Pons (tissue), 1 donor: ENCODE measurements at places on chromosomes 2 and 18.
A peak's percentile ranks its signal among the peaks of the same experiment; 100 is the strongest.

DNA sequence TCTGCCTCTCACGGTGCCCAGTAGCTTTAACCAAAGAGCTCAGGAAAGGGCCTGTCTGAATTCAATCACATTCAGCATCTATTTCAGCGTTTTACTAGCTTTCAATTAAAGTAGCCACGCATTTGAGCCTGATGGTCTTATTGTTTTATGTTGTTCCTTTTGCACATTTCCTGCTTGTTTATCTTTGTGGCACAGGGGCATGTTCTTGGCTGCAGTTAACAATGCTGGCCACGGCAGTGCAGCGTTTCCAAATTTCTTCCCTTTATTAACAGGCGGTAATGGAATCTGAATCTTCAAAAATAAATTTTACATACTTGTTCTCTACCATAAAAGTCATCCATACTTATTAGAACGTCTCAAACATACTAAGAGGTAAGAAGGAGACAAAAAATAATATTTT, 46.2 kb downstream of the HPCAL1 start:
- DNase-seq: no peak

- DNase-seq: no peak
Observed at GRCh38 chr2:83528767-83529166, 930.3 kb downstream of the SUCLG1 start.

DNA sequence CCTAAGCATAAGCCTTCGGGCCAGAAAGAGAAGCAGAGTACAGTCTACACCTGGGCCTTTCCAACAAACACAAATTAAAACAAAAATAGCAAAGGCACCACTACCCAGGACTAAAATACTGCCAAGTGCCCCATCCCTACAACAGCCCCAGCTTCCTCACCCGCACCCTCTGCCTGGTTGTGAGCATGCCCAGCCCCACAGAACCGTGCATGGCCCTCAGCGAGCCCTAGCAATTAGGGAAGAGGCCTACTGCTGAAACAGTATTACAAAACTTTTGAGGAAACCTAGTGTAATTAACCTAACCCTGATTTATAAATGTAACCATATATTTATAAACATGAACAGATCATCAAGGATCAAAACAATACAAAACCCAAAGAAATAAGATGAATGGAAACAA, 44.2 kb downstream of the FARSB start:
- no peak for DNase-seq

DNA sequence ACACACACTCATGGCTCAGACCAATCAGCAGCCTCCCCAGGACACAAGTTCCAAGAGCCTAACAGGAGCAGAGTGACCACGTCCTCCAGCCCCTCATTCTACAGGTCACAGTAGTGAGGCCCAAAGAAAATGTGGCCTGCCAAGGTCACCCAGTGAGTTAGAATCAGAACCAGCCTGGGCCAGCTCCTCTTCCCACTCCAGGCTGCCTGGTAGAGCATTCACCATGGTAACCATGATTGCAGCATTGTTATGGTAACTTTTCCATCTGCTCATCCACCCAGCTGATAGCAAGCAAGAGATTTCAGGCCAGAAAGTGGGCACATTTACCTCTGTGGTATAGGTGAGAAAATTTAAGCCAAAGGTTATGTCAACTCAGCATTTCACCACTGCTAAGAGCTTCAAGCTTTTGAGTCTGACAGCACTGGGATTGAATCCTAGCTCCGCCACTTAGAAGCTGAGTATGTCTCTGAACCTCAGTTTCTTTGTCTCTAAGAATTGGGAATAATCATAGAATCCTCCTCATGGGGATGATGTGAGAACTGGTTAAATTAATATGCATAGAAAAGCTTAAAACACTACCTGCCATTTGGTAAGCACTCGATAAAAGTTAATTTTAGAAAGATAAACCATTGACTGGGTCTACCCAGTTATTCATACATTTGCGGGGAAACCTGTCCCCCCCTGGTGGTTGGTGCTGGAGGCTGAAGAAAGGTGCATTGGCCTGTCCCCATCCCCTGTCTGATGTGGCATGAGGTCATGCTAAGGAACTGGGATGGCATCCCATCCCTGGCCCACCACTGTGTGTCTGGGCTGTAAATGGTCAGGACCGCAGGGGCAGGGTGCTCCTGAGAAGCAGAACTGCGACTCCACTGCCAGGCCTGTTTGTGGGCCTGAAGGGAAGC, 181.5 kb downstream of the KLHL29 start:
- no peak for DNase-seq

GRCh38 chr18:12031846-12032245, 50.5 kb downstream of the IMPA2 start:
- DNase-seq: no peak

DNA sequence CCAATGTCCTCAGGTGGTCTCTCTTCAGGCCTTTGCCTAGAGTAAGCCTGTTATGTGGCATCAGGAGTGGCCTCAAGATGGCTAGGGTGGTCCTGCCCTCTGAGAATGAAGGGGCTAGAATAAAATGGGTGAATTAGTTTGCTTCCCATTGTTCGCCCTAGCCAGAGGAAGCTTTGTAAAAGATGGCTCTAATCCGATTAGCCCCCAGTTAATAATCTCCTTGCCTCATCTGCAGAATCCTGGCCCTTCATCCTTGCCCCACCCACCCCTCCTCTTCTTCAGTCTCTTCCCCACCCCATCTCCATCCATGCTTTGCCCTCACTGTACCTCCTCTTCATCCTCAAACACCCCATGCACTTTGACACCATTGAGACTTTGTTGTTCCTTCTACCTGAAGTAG, 57.4 kb upstream of the LGALSL start:
- DNase-seq: no peak

DNA sequence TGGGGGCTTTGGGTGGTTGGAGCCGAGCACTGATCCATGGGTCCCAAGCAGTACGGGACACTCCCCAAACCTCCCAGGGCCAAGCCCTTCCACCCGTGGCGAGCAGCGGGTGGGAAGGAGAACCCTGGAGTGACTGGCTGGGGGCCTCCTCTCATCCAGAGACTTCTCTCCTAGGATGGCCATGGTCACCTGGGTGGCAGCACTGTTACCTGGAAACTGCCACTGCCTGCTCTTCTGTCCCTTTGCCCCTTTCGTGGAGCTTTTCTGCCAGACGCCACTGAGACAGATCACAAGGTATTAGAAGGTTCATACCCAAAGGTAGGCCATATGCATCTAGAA, 26.9 kb downstream of the CENPO start:
- DNase-seq: no peak

DNA sequence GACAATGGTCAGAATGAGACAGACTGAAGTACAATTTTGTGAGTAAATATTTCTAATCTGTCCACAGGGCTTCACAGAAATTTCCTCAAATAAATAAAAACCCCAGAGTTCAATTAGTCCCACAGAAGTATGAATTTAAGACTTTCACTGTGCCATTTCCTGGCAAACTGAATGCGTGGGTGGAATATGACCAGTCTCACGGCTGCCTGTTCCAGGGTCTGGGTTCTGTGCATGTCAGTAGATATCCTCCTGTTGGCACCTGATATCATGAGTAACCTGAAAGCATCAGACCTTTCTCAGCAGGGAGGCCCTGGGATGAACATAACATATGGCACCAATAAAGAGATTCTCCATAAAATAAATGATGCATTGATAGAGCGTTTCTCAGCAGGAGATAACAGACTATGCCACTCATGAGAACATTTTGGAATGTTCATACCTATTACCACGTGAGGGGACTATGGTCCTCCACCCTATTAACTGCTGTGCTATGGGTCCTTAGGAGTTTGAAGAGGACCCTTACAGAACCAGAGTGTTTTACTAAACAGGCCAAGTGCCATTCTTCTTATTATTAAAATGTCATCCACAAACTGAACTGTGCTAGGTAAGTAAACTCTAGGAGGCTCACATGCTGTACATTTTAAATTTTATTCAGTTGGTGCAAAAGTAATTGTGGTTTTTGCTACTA, 10.6 kb upstream of the MALL start:
- no peak for DNase-seq

DNA sequence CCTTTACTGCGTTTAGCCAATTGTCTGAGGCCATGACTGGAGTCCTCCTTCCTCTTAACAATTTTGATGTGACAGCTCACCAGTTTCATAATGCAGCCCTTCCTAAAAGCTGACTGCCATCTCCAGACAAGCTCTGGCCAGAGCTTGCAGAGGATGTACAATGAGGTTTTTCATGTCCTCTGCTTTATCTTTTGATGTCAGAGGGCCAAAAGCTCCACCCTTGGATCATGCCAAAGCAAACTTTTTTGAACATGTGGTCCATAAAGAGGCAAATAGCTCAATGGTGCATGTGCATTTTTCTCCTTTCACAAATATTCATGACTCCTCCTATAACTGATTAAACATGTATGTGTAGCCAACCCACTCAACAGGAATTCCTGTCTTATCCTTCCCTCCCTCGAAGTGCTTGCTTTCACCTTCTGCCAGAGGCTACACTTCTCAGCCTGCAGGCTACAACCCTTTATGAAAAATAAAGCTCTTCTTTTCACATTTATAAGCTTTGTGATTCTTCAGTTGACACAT, 266.2 kb downstream of the FBXO15 start:
- DNase-seq: no peak

DNA sequence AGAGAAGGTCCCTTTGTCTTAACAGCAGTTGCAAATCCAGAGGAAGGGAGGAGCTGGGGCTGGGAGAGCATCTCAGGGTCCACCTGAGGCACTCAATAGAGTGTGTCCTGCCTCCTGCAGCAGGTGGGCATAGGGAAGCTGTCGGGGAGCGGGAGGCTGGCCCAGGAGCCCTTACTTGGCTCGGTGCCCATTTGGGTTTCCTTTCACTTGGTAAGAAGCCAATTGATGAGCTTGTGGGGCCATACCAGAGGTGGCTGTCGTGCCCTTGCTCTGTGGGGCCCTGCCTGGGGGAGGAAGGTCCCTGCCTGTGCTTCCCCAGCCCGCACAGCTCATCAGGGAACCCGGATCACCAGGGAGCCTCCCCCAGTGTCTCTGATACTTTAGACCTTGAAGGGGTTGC, 229.7 kb downstream of the DYSF start:
- DNase-seq: no peak

DNA sequence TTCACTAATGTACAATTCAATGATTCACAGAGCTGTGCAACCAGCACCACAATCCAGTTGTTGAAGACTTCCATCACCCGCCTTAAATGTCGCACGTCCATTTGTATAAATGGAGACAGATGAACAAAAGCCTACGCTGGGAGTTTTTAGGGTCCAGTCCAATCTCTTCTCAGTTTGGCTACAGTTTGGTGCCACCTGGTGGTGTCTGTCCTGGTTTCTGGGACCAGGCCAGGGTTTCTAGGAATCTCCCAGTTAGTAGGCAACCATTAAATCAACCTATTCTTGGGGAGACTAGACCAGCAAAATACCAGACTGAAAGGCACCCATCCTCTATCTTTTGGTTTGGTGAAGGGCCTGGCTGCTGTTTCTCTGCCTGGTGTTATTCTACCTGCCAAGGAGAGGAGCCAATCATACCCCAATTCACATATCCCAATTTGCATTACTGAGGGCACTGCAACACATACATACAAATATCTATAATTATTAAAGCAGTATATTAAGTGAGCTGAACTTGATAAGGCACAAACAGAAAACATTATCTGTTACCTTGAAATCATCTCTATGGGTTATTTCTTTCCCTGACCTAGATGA, 3.2 kb upstream of the DDX1 start:
- DNase-seq: peak; percentile 65

GRCh38 chr18:37322492-37323035, 243.0 kb downstream of the CELF4 start:
- DNase-seq: peak; percentile 36
